Hematopoietic multipotent progenitor cell treated with erythropoietin and hydrocortisone succinate and interleukin-3 and kit ligand, for 15 days (in vitro differentiated cells): ENCODE measurements at places on chromosomes 13 and 19.

DNA sequence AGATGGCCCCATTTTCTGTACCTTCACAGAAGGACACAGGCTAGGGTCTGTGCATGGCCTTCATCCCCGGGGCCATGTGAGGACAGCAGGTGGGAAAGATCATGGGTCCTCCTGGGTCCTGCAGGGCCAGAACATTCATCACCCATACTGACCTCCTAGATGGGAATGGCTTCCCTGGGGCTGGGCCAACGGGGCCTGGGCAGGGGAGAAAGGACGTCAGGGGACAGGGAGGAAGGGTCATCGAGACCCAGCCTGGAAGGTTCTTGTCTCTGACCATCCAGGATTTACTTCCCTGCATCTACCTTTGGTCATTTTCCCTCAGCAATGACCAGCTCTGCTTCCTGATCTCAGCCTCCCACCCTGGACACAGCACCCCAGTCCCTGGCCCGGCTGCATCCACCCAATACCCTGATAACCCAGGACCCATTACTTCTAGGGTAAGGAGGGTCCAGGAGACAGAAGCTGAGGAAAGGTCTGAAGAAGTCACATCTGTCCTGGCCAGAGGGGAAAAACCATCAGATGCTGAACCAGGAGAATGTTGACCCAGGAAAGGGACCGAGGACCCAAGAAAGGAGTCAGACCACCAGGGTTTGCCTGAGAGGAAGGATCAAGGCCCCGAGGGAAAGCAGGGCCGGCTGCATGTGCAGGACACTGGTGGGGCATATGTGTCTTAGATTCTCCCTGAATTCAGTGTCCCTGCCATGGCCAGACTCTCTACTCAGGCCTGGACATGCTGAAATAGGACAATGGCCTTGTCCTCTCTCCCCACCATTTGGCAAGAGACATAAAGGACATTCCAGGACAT lies 7.0 kb upstream of the CEACAM7 start:
- DNase-seq, result no peak

DNA sequence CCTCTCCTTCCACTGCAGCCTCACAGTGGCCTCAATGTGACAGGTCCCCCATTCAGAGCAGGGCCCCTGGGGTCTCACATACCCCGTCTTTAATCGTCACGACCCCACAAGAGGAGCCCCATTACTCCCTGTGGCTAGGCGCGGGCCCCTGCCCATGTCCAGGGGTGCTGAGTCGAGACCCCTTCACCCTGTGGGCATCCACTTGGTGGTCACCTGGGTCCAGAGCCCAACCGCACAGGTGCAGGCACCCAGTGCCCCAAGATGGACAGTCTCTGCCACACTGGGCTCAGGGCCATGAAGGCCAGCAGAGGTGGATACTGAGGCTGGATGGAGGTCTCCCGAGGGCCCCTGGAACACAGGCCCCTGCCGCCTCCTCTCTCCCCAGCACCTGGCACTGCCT lies 3.0 kb downstream of the TMEM259 start:
- no peak for DNase-seq

DNA sequence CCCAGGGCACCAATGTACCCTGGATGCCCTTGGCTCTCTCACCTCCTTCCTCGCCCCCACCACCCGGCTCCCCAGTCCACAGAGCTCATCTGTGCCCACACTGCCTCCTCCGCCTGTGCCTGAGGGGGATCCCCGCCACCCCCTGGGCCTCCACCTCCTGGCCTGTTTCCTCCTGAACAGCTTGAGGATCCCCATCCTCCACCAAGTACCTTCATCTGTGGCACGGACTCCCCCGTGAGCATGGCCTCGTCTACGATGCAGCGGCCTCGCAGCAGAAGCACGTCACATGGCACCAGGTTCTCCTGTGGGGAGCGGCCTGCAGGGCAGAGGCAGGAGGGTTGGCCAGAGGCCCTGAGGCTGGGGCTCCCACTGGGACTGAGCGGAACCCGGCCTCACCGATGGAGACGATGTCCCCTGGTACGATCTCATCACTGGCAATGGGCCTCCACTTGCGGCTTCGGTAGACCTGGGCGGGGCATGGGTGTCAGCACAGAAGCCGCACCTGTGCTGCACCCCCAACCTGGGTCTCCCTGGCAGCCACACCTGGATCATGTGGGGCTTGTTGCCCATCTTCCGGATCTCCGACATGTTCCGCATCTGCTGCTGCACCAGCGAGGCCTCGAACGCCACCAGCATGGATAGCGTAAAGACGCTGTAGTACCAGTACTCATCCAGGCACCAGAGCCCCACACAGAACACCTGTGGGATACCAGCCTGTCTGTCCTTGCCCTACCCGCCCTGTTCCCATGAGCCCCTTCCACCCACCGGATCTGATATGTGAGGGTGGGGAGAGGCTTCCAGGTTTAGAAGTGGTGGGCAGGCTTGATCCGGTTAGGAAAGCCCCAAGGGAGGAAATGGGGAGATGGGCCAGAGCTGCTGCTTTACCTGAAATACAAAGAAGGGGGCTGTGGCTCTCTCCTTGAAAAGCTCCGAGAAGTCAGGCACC lies 6.8 kb downstream of the ATP13A1 start:
- DNase-seq, result no peak

DNA sequence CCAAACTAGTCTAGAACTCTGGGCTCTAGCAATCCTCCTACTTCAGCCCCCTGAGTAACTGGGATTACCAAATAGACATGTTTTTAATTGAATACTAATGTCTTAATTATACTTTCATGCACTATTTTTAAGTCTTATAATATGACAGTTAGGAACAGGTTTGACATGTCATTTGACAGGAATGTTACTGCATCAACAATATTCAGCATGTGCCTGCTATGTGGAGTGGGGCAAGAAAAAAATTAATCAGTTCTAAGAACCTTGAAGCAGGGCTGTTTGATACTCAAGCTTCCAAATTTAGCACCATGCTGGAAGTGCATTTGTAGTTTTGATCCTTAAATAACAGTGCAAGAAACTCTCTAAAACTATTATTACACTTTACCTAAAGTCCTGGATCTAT lies 265.3 kb downstream of the MZT1 start:
- no peak for DNase-seq
